ENCODE measurements at places on chromosomes 12 and 14. TPM values are rescaled to one million over a fixed set of nuclear protein-coding genes. Genes with fewer than 3 reads are reported as not detected.

PPP1R12A gene
- total RNA-seq = 38.0 TPM

DNA sequence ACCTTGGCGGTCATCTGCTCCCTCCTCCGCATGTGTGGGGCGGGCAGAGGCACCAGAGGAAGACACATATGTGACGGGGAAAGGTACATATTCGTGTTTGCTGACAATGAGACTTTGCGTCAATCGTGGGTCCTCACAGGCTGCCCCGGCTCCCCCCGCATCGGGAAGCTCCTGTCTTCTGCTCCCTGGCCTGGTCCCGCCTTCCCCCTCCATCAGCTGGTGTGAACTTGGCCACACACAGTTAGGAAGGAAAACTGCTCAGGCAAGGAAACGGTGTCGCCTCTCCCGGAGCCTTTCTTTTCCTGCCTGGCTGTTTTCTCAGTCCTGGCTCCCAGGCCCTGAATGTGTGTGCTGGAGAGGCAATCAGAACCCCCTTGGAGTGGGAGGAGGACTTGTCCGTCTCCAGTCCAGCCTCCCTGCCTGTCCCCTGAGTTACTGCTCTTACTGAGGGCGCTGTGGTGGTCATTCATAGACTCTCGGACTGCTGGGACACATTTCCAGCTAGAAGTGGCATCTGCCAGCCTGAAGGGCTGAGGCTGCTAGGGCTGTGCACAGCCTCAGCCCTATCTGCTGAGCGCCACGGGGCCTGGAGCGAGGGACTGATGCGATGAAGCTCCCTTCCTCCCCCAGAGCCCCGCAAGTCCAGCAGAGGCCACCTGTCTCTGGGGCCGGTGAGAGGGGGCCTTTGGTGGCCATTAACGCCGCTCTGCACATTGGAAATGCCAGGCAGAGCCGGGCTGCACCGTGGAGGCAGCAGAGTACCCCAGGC lies 44.2 kb upstream of the TSPAN9 start:
- DNase-seq = no peak

- DNase-seq = no peak
These were observed 18.8 kb upstream of the CELA1 start for GRCh38 chr12:51365276-51365675.

GRCh38 chr14:58954052-58954451 lies 234.4 kb upstream of the DAAM1 start:
- DNase-seq = no peak

DNA sequence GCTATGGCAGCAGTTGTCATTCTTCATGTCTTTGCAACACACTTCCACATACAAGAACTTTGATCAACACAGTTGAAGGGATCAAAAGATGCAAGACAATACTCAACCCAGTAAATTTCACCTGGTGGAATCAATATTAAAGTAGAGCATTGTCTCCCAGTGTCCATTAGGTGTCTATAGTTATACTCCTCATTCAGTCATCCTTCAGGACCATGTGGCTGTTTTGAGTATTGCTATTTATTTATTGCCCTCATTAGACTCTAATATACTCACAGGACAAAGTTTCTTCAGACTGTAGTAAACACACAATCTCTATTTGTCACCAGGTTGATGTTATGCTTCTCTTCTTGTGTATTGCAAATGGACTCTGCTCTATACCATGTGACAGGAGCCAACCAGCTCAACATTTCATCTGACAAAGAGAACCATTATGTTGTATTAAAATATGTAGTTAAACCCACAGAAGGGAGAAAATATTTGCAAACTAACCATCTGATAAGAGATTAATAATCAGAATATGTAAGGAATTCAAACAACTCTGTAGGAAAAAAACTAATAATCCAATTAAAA lies 146.6 kb downstream of the TGFB3 start:
- no peak for DNase-seq

ASPG gene
- total RNA-seq = 0.20 TPM

KCNH3 gene
- total RNA-seq = not detected

- peak; percentile 28 for DNase-seq
These were observed 1.2 kb upstream of the TRIM9 start for GRCh38 chr14:51095854-51096823.

DBX2 gene
- total RNA-seq = 0.11 TPM

- no peak for DNase-seq
These were observed 62.6 kb downstream of the ELK3 start for GRCh38 chr12:96256672-96257361.

All from gastrocnemius medialis (tissue), 4 donors.